Chondrocyte (in vitro differentiated cells): ENCODE measurements at places on chromosomes 16 and 17. TPM values are rescaled to one million over a fixed set of nuclear protein-coding genes. Genes with fewer than 3 reads are reported as not detected.
A peak's percentile ranks its signal among the peaks of the same experiment; 100 is the strongest.

MRPL58 gene
- total RNA-seq = 18.9 to 25.7 TPM (median 19.8 TPM) in 3 replicates

RIPOR1 gene
- total RNA-seq = 52.0 to 99.1 TPM (median 97.6 TPM) in 3 replicates

NPIPA3 gene
- total RNA-seq = 3.3 TPM in 1 of 3 replicates, not detected in the others

ZNF205 gene
- 12.9 to 13.7 TPM (median 13.2 TPM) in 3 replicates for total RNA-seq

PIK3R6 gene
- total RNA-seq = not detected in 3 replicates

C16orf74 gene
- 0.82 to 1.6 TPM (median 1.0 TPM) in 3 replicates for total RNA-seq

CACNG1 gene
- not detected in 3 replicates for total RNA-seq

EPX gene
- not detected in 3 replicates for total RNA-seq

GRCh38 chr17:9928601-9929333 lies 23.7 kb upstream of the RCVRN start:
- peaks cover 3% of the 10 kb centered on the region for H3K36me3 ChIP-seq
- H3K27me3 ChIP-seq = peaks cover 3% of the 10 kb centered on the region
- peak overlapping the region; percentile 54 for H3K27ac ChIP-seq
- DNase-seq = no peak

GRCh38 chr17:2916461-2916860 lies 120.2 kb downstream of the RAP1GAP2 start:
- H3K4me1 ChIP-seq = no peaks in the 10 kb centered on the region
- H3K27me3 ChIP-seq = peaks cover 2% of the 10 kb centered on the region
- DNase-seq = no peak
- no peak overlapping the region for H3K27ac ChIP-seq
- no peak overlapping the region for H3K4me3 ChIP-seq

DNA sequence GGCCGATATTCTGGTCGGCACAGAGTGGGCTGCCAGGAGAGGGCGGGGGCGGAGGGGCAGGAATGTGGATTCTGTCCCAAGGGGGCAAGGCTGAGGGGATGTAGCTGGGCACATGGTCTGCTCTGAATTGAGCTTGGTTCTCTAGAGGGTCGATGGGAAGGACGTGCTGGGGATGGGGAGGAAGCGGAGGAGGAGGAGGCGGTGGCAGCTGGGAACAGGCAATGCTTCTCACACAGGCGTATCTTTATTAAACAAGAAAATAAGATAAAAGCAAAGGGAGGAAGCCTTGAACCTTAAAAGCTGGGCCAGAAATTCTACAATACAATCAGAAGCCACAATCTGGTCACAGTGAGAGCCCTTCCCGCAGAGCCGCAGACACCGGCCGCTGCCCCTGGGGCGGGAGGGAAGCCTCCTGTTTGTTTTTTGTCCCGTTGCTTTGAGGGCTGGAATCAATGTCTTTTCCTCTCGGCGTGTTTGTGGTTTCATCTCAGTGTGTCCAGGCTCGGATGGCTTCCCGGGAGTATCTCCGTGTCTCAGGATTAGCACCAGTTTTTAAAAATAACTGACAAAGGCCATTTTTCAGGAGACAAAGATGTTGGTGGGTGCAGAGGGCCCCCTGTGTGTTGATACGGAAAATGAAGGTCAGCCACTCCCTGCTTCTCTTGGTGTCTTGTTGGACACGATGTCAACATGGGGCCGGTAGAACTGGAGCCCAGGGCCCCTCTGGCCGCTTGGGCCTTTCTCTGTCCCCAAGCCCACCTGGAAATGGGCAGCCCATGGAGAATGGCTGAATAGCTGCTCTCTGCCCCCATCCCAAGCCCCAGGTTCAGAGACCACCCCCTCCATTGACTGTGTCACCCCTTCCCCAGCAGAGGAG lies 12.3 kb upstream of the SLC7A5 start:
- no peaks in the 10 kb centered on the region for H3K36me3 ChIP-seq
- DNase-seq = no peak
- peaks cover 4% of the 10 kb centered on the region for H3K27me3 ChIP-seq
- H3K4me1 ChIP-seq = peaks cover 14% of the 10 kb centered on the region
- no peak overlapping the region for H3K27ac ChIP-seq

- DNase-seq = no peak
- H3K4me1 ChIP-seq = peaks cover 26% of the 10 kb centered on the region
- no peaks in the 10 kb centered on the region for H3K27me3 ChIP-seq
- H3K36me3 ChIP-seq = peaks cover 10% of the 10 kb centered on the region
Measured at GRCh38 chr17:67211742-67212141, 33.3 kb downstream of the HELZ start.

DNA sequence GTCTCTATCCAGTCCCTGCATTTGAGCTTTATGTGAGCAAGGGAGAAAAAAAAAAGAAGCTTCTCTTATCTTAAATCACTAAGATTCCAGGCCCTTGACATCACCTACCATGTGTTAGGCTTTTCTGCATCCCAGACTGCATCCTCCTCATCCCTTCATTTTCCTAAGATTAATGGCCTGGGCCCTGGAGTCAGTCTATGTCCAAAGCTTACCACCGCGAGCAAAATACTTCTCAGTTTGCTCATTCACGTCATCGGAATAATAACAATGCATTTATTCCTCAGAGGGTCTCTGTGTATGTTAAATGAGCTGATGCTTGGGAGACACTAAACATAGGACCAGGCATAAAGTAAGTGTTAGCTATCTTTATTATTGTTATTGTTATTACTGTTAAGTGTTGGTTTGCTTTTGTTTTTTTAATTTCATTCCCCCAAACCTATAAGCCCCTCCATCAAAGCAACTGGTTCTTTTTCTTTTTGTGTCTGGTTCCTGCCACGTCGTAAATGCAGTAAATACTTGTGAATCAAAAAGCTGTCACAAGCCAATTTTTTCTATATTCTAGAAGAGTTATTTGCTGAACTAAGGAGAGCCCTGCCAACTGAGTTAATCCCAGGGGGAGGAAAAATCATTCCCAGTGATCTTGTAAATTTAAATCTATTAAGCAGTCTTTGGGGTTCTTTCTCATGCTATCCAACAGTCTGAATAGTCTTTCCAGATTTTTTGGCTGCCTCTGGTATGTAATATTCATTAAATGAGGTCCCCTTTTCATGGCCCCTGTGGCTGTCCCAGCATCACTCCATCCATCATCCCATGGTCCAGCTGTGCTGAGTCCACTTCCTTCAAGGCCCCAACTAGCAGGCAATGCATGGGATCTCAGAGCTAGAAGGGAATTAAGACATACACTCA lies 46.5 kb downstream of the VAT1L start:
- H3K4me1 ChIP-seq = peaks cover 3% of the 10 kb centered on the region
- no peaks in the 10 kb centered on the region for H3K36me3 ChIP-seq
- no peak overlapping the region for H3K4me3 ChIP-seq
- no peak for DNase-seq
- H3K27ac ChIP-seq = no peak overlapping the region
- H3K27me3 ChIP-seq = peaks cover 5% of the 10 kb centered on the region

DNA sequence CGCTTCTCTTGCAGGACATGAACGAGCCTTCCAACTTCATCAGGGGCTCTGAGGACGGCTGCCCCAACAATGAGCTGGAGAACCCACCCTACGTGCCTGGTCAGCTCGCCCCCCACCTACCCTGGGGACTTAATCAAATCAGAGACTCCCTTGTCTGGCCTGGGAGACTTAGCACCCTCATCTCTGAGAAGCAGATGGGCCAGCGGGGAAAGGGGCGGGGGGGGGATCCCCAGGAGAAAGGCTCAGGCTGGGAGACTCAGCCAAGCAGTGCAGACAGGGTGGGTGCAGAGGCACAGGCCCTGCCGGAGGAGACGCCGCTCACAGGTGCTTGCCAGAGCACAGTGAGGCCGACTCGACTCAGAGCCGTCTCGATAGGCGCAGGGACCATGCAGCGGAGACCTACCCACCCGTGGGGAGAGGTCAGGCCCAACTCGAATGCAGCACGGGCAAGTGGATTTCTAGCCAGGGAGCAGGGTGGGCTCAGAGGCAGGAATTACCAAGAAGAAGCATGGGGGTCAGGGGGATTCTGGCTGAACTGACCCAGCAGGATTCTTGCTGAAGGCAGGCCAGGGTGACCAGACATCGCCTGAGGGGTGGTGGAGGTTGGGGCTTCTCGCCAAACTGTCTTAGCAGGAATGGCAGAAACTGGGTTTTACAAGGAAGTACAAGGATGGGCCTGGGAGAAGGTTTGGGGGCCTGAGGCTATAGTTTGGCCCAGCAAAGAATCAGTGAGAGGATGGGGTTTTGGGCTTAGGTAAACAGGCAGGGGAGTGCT lies 9.7 kb downstream of the GAA start:
- H3K4me1 ChIP-seq = no peaks in the 10 kb centered on the region
- no peaks in the 10 kb centered on the region for H3K27me3 ChIP-seq
- peaks cover 2% of the 10 kb centered on the region for H3K36me3 ChIP-seq
- DNase-seq = no peak
- H3K27ac ChIP-seq = no peak overlapping the region
- no peak overlapping the region for H3K4me3 ChIP-seq

- H3K27me3 ChIP-seq = no peaks in the 10 kb centered on the region
- H3K36me3 ChIP-seq = peaks cover 2% of the 10 kb centered on the region
- no peak for DNase-seq
- no peak overlapping the region for H3K4me3 ChIP-seq
- no peak overlapping the region for H3K27ac ChIP-seq
Measured at GRCh38 chr17:70955441-70955840, 786.1 kb downstream of the KCNJ2 start.

DNA sequence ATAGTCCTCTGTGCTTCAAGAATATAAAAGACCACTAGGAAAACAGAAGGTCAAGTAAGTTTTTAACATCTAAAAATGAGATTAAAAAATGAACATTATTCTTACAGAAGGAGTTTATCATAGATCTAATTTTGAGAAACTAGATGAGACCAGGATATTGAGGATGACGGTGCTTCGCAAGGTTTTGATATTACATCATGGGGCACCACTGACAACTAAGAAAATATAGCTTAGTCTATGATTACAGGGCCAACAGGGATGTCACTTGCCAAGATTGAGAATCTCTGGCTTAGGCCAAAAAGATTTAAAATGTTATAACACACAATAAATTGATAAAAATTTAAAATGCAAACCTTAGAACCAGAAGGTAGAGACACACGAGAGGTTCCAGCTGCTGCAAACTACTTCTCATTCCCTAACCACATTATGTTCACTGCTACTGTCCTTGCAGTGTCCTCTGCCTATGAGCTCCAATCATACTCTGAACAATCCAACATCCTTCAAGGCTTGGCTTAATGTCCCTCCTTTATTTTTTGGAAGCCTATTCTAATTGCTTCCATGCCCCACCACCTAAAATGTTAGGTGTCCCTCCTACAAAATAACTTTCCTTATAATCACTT lies 33.2 kb downstream of the USP32 start:
- H3K27ac ChIP-seq = no peak overlapping the region
- H3K4me1 ChIP-seq = peaks cover 39% of the 10 kb centered on the region
- H3K36me3 ChIP-seq = no peaks in the 10 kb centered on the region
- no peak for DNase-seq
- H3K4me3 ChIP-seq = no peak overlapping the region

- H3K4me3 ChIP-seq = no peak overlapping the region
- no peak overlapping the region for H3K27ac ChIP-seq
- peaks cover 4% of the 10 kb centered on the region for H3K4me1 ChIP-seq
- H3K36me3 ChIP-seq = peaks cover 8% of the 10 kb centered on the region
- H3K27me3 ChIP-seq = no peaks in the 10 kb centered on the region
Measured at GRCh38 chr16:20829536-20829935, 23.2 kb downstream of the REXO5 start.

- no peaks in the 10 kb centered on the region for H3K36me3 ChIP-seq
- no peak overlapping the region for H3K27ac ChIP-seq
- no peak overlapping the region for H3K4me3 ChIP-seq
- peaks cover 3% of the 10 kb centered on the region for H3K4me1 ChIP-seq
Measured at GRCh38 chr16:57890752-57891111, 80.2 kb downstream of the CNGB1 start.

GRCh38 chr17:76219670-76220383 lies 20.5 kb downstream of the RNF157 start:
- H3K36me3 ChIP-seq = no peaks in the 10 kb centered on the region
- no peak for DNase-seq
- H3K4me3 ChIP-seq = no peak overlapping the region
- no peak overlapping the region for H3K27ac ChIP-seq
- no peaks in the 10 kb centered on the region for H3K27me3 ChIP-seq

DNA sequence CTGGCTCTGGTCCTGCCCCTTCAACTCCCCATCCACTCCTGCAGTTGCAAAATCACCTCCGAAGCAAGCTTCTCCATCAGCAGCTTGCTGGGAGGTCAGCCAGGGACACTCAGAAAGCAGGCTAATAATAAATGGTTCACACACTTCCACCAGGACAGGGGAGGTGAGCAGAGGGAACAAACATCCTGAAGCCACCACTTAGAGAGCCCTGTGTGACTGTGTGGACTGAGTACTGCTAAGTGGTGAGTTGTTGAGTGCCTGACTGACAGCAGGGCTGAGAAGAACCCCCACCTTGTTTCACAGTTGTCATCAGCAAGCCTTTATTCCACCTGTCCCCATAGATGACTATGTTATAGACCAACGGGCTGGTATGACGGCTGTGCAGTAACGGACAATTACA lies 213.9 kb downstream of the CBLN1 start:
- no peak overlapping the region for H3K27ac ChIP-seq
- no peaks in the 10 kb centered on the region for H3K4me1 ChIP-seq
- H3K4me3 ChIP-seq = no peak overlapping the region
- H3K36me3 ChIP-seq = no peaks in the 10 kb centered on the region
- H3K27me3 ChIP-seq = peaks cover 1% of the 10 kb centered on the region

DNA sequence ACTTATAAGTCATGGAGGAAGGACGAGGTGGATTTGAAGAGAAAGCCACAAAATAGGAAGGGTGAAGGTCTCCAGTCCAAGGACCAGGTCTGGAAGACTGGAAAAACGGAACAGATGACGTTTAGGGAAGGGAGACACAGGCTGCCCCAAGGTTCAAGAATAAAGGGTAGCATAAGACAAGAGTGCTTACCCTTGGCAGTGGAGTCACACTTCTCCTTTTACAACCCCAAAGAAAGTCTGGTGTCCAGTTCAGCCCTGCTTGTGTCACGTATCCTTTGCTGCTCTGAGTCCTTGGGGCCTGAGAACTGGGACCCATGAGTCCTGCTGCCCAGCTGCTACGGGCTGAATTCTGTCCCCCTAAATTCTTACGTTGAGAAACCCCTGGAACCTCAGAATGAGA lies 13.0 kb upstream of the GGA2 start:
- peaks cover 36% of the 10 kb centered on the region for H3K36me3 ChIP-seq
- no peaks in the 10 kb centered on the region for H3K27me3 ChIP-seq
- peaks cover 3% of the 10 kb centered on the region for H3K4me1 ChIP-seq
- H3K27ac ChIP-seq = no peak overlapping the region

- H3K27me3 ChIP-seq = no peaks in the 10 kb centered on the region
- H3K4me3 ChIP-seq = no peak overlapping the region
Measured at GRCh38 chr16:50306287-50306686, 39.9 kb downstream of the ADCY7 start.
